ENCODE measurements at places on chromosomes 1 and 21.

DNA sequence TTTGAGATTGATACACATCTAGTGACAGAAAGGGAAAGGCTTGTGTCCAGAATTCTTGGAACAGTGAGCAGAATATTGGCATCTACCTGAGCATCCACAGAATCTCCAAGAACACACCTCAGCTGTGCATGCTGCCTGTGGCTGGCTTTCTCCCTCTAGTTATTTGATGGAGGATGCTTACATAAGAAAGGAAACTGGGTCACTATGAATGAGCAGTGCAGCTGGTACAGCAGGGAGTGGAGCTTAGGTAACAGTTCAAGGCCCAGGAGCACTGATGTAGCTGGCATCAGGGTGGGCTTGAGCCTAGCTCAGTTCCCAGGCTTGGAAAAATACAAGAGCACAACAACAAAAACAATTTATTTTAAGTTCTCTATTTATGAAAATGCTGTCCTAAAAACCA is 26.3 kb downstream of the RGS8 start:
- DNase-seq, result no peak

DNA sequence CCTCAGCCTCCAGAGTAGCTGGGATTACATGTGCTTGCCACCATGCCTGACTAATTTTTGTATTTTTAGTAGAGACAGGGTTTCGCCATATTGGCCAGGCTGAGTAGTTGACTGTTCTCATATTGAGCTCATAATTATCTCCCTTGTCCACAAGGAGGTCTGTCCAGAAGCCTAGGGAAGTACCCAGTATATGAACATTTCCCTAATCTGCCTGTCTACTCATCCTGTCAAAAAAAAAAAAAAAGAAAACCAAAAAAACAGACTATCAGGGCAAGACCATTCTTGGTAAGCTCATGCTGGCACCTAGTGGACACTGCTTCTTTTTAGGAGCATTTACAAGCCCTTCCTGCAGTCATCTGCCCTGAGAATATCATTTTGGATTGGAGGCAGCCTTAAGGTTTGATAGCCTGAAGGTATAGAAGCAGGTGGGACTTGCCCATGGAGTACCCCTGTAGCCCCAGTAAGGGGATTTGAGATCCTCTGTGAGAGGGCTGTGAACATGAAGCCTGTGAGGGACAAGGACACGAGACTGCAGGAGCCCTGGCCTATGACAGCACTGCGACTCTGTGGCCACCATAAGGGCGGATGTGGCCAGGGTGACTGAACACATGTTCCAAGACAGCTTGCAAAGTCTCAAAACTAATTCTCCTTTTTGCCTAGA is 10.8 kb upstream of the DUSP12 start:
- DNase-seq, result no peak

DNA sequence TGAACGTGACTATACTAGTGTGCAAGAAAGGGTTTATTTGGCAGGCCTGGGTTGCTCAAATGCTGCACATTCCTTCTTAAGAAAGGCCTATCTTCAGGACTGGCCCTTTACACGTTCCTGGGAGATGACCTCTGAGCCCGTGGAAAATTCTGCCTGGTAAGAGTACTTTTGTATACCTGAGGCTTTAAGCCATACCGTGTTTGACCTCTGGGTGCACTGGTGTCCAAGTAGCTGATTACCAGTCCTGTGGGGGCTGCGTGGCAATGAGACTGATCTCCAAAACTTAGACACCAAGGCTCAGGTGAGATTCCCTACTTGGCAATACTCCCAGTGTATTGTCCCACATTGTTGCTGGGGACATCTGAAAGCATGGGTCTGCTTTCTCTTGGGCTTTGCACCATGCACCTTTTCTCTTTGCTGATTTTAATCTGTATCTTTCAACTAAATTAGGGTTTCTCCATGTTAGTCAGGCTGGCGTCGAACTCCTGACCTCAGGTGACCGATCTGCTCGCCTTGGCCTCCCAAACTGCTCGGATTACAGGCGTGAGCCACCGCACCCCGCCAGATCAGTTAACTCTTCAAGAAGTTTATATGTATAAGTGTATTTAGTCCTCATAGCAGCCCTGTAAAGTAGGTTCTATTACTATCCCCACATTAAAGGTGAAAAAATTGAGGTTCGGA is 44.5 kb downstream of the TRIM33 start:
- no peak for DNase-seq

DNA sequence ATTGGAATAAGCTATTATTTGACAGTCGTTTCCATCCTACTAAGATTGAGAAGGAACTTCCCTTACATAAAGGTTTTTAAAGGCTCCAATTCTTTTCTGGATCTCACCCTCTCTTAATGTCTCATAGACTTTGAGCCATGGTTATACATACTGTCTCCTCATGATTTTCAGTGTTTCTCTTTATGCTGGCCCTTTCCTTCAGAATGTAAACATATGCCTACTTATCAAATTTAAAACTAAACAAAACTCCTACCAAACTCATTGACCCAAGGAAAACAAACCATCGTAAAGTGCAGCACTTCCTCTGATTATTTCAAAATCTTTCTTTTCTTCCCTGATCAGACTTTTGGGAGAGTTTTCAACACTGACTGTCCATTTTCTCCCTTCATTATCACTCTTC is 163.4 kb upstream of the DPYD start:
- DNase-seq, result no peak

DNA sequence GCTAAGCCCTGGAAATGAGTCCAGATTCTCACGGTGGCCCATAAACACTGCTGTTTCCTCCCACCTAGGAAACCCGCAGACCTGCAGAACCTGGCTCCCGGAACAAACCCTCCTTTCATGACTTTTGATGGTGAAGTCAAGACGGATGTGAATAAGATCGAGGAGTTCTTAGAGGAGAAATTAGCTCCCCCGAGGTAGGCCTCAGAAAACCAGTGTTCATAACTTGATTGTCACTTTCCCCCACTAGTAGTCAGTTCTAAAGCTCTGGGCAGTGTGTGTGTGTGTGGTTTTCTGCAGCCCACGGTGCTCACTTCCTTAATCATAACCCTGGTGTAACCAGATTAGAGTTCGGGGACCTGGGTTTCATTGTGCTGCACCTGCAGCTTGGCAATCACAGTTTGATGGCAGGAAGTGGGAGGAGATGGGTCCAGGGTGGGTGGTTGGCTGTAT is 39.1 kb downstream of the CLIC6 start:
- no peak for DNase-seq

DNA sequence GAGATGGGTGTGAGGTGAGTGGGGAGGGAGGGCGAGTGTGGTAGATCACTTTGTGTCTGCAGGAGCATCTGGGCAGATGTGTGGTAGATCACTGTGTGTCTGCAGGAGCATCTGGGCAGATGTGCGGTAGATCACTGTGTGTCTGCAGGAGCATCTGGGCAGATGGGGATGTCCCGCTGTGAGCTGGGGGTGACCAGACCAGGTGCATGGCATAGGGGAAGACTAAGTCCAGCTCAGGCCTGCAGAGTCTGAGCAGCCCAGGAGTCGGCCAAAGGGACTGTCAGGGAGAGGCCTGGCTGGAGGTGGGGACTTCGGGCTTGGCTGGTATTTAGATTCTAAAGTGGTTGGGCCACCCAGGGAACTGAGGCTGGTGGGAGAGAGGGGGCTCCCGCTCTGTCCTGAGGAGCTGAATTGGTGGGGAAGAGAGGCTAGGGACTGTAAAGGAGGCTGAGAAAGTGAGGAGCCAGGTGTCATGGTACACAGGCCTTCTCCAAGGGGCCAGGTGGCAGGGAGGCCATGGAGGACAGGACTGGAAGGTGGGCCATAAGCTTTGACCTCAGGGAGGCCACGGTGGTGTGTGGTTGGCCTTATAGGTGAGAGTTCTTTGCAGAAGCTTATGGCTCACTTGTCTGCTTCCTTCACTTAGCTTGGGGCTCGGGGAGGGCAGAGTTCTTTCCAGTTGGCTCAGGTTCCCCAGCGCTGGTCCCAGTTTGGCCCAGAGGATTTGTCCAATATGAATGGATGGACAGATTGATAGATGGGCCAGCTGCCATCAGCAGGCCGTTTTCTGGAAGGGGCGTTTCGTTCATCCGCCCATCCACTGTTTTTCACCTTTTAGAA is 15.6 kb downstream of the ZNF362 start:
- no peak for DNase-seq

GRCh38 chr1:101000131-101000873 is 25.3 kb downstream of the DPH5 start:
- DNase-seq, result no peak

Measured in dorsolateral prefrontal cortex (tissue), 122 donors.